Motor neuron (in vitro differentiated cells): ENCODE measurements at places on chromosomes 4 and X. TPM values are rescaled to one million over a fixed set of nuclear protein-coding genes. Genes with fewer than 3 reads are reported as not detected.

DNA sequence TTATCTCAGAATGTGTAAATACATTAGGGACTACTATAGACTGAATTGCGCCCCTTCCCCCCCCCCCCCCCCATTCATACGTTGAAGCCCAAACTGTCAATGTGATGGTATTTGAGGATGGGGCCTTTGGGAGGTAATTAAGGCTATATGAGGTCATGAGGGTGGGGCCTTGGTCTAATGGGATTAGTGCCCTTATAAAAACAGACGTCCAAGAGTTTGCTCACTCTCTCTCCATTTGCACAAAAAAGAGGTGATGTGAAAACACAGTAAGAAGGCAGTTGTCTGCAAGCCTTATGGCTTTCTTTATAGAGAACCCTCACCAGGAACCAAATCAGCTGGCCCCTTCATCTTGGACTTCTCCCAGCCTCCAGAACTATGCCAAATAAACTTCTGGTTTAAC, 15.3 kb downstream of the SPACA5 start:
- no peak for ATAC-seq

- no peak for ATAC-seq
These were observed 76.7 kb upstream of the HS3ST1 start for GRCh38 chr4:11505221-11505971.

GRCh38 chr4:107423677-107424405, 296.2 kb downstream of the PAPSS1 start:
- no peak for ATAC-seq

DNA sequence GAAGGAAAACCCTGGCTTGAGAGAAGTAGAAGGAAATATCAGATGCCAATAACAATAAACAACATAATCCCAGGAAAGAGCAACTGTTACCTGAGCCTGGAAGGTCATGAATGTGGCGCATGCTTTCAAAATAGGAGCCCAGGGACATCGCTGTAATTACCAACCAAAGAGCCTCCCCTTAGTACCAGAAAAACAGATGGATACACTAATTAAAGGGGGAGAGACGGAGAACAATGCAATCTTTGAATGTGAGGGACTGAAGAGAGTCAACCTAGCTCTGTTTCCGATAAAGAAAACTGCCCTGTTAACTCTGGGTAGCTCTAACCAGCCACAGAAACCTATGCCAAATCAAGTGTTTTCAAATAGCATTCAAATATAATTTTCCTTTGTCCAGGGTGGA, 161.4 kb downstream of the ENOX2 start:
- peak; percentile 21 for ATAC-seq

DNA sequence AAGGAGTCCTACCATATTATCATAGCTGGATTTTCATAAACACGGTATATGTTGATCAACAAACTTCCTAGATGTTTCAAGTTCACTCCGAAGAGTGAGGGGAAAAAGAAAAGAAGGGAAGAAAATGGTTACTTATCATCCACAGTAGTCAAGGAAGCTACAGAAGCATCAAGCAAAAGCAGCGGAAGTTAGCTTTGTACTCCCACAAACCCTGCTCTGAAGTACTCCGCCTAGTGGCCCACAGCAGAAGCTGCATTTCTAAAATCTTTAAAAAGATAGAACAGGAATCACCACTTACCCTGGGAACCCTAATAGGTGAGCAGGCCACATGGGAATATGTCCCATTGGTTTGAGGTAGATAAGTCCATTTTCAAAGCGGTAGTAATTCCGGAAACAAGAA, 28.5 kb upstream of the FRG1 start:
- no peak for ATAC-seq

DNA sequence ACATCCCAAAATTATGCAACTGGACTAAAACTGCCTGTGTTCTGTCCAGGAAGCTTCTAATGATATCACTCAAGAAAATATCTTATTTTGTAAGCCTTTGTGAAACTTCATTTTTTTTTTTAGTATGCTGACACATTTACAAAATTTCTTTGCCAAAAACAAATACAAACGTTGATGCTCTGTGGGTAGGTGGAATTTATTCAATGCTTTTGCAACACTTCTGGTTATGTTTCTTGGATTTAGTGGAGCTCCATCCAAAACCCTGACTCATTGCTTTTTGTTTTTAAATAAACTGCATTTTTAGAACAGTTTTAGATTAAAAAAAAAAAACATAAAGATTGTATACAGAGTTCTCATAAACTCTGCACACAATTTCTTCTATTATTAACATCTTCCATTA, 250.9 kb upstream of the MAOA start:
- ATAC-seq, result no peak

GRCh38 chr4:40264995-40265909, 68.4 kb downstream of the RHOH start:
- peak; percentile 48 for ATAC-seq

DNA sequence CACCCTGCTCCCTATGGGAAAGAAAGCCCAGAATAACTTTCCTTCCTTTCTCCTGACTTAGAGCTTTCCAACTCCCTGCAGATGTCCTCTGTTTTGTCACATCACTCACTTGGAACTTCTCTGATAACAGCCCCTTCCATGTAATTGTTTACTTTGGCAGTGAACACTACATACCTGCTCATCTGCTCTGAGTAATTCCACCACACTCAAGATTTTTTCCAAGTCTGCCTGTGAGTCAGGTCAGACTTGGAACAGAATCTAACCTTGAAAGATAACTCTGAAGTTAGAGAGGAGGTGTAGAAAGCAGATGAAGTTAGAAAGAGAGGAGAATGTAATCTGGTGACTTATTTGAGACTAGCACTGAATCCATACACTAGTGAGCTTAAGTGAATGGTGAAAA, 7.4 kb downstream of the MAGEB10 start:
- ATAC-seq, result no peak

DNA sequence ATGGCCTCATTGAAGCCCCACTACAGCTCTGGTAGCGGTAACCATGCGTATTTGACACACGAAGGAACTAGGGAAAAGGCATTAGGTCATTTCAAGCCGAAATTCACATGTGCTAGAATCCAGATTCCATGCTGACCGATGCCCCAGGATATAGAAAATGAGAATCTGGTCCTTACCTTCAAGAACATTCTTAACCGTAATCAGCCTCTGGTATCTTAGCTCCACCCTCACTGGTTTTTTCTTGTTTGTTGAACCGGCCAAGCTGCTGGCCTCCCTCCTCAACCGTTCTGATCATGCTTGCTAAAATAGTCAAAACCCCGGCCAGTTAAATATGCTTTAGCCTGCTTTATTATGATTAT, 876 bp downstream of the HPRT1 start:
- ATAC-seq, result no peak

DNA sequence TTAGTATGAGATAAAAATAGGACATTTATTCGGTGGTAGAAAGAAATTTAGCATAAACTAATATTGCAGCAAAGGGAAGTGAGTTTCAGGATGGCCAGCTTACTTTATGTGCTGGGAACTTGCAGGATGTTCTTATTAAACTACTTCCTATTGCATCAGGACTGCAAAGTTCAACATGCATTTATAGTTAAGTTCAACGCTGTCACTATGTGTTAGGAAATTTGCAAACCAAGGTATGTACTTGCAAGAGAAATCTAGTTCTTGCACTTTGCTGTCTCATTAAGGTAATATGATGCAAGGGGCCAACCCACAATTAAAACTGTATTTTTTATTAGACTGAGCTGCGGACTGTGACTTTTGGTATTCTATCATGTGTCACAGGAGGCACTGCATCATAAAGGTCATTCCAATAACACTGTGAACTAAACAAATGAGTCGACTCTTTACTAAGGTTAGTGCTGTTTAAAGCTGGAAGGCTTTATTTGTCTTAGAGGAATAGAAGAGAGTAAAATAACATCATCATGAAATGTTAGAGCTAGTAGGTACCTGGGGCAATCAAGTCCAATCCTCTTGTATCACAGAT, 1525.7 kb upstream of the TENM3 start:
- ATAC-seq, result peak; percentile 54

- no peak for ATAC-seq
These were observed 601.7 kb upstream of the GRIA3 start for GRCh38 chrX:122582280-122582974.

DNA sequence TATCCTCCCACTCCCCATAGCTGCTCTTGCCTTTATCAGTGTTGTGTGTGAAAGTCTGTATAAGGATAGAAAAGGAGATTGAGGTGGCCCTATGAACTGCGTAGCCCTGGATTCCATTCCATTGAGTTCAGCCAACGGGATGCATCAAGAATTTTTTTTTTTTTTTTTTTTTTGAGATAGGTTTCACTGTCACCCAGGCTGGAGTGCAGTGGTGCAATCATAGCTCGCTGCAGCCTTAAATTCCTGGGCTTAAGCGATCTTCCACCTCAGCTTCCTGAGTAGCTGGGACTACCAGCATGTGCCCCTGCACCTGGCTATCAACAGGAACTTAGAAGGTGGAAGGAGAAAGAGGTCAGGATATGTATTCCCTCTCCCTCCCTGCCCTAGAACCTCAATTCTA, 187.2 kb upstream of the SPRY1 start:
- no peak for ATAC-seq

GRCh38 chrX:48709522-48710112, 13.1 kb downstream of the SUV39H1 start:
- ATAC-seq, result no peak

DNA sequence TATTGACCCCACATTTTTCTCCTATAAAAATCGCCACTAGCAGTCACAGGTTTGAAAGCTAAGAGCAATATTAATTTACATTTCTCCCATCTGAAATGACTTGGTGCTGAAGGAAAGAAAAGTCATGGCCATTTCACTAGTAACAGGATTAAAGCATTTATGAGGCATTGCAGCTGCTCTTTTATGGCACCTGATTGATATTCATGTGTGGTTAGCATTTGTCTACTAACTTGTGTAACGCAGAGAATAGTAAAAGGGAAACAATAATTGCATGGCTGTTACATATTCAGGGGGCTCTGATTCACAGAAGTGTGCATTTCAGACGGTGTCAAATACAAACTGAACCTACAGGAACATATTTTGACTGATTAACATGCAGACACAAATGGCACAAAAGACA, 5.2 kb downstream of the PCDH19 start:
- no peak for ATAC-seq

GRCh38 chrX:41779941-41780340, 56.0 kb downstream of the GPR82 start:
- no peak for ATAC-seq

DNA sequence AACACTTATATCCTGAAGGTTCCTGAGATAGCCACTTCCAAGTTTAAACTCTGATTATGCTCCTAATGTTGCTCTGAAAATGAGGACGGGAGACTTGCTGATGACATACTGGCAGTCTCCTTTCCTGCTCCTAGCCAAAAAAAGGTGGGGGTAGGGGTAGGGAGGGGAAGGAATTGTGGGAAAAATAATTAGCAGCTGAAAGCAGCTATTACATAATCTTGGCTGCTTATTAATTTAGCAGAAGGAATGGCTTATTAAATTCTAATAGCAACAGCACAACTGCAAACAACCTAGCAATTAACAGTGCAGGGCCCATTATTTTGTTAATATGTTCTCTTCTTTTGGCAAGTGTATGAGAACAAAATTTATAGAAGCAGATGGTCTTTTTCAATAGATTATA, 2.0 kb upstream of the AP1S2 start:
- ATAC-seq, result no peak

The CDS1 gene
- total RNA-seq, result 1.5 and 1.7 TPM in 2 replicates

The SMIM43 gene
- 1.8 and 2.1 TPM in 2 replicates for total RNA-seq

The TAF9B gene
- 14.5 and 15.7 TPM in 2 replicates for total RNA-seq
